Stimulated activated CD4-positive, alpha-beta T cell treated with anti-CD3 and anti-CD28 coated beads, Interleukin-15, amount 100 ng/mL, for 1 hour (primary cell): ENCODE measurements at places on chromosomes 4 and X.

- DNase-seq = no peak
These were observed 250.4 kb downstream of the ADAMTS3 start for GRCh38 chr4:72318421-72319170.

DNA sequence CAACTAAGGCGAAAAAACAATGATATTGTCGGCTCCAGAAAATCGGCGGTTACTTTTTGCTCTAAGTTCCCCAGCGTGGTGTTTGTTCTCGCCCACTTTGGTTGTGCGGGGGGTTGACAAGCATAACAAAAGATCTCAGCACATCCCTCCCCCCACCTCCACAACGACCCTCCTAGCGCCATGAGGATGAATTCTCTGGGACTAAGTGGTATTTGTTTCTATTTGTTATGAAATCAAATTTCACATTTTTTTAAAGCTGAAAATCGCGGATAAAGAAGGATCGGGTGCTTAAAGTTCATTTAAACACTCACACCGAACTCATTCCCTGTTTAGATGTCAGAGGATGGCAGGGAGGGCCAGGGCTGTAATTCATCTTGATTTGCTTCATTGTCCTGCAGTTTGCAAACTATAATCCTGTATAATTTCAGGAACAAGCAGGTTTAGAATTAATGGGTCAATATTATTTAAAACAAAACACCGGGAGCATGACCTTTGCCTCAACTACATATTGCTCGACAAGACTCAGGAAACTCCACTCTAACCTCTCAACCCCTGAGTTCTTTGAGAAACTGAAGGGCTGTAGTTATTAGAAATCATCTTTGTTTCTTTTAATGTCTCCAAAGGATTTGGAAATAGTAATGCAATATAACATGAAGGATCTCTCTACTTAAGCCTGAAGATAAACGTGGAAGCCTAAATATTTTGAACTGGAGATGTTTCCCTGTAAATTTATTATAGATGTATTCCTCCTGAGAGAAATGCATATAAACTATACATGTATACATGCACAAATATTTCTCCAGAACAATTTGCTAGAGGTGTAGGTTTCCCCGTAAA is 6.4 kb downstream of the PITX2 start:
- no peak for DNase-seq

GRCh38 chr4:23001478-23001877 is 308.7 kb downstream of the GBA3 start:
- DNase-seq = no peak

DNA sequence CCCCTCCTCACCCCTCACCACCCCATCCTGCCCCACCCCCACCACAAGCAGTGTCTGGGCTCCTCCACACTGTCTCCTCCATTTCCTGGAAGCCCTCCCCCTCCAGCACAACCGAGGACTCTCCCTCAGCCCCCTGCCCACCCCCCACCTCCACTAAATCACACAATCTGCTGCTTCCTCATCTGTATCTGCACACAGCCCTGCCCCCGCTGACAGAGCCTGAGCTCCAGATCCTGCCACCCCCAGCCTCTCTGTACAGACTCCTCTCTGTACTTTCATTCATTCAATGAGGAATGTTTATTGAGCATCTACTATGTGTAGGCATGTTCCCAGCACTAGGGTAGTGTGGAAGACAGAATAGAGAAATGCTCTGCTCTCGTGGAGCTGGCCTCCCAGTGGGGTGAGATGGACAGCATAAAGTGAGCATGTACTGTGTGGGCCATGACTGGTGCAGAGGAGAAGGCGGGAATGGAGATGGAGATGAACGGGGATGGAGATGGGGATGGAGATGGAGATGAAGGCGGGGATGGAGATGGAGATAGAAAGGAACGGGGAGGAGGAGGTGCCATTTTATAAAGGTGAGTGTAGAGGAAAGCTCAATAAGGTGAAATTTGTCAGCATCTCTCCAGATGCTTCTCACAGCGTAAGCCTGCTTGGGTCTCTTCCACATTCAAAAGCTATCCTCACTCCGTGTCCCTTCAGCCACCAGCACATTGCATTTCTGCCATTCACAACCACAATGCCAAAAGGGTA is 2.5 kb upstream of the PPP2R2C start:
- no peak for DNase-seq

- DNase-seq = no peak
These were observed 336.1 kb downstream of the GALNTL6 start for GRCh38 chr4:172149329-172149728.

DNA sequence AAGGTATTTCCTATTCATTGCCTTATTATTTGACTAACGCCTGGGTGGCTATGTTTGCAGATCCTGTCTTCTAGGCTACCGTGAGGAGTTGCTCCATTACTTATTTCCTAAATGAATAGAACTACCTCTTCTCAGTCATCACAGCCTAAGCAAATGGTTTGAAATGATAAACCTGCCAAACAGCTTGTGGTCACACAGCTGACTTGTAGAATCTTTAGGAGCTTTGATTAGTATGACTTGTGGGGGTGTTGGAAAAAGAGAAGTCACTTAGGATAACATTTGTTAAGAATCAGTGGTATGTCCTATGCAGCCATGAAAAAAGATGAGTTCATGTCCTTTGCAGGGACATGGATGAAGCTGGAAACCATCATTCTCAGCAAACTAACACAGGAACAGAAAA is 169.3 kb downstream of the PPARGC1A start:
- no peak for DNase-seq

DNA sequence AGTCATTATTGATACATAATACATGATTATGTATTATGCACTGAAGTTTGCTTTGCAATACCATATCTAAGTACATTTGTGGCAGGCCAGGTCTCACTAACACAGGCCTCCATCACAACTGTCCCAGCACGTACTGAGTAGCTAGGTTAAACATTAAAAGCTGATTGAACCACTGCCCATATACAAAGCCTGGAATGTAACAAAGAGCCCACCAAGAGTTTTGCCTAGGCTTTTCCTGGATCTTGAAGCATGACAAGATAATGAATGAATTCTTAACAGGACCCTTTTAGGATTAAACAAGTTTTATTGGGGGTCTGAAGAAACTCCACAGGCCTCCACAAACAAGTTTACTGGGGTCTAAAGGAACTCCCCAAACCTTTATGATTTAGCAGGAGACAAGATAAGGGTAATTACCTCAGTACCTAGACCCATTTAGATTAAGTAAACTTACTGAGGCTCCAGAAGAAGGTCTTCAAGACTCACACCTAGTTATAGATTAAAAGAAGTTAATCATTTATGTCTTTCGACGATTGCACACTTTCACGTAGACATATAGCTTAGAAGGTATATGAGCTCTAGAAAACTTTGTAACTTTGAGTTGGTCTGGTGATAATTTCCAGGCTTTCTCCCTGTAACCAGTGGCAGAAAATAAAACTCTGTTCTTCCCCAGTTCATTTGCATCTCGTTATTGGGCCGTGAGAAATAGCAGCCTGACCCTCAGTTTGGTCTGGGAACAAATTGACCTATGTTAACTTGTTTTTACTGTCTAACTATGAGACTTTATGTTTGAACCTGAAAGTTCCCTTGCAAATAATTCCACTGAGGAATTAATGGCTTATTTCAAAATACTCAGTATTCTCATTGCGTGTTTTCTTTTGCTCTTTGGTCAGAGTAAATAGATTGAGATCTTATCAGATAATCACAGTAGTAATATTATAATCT is 84.8 kb downstream of the PHEX start:
- DNase-seq = no peak

- DNase-seq = no peak
These were observed 153.6 kb downstream of the MAGEB17 start for GRCh38 chrX:16320765-16321355.

DNA sequence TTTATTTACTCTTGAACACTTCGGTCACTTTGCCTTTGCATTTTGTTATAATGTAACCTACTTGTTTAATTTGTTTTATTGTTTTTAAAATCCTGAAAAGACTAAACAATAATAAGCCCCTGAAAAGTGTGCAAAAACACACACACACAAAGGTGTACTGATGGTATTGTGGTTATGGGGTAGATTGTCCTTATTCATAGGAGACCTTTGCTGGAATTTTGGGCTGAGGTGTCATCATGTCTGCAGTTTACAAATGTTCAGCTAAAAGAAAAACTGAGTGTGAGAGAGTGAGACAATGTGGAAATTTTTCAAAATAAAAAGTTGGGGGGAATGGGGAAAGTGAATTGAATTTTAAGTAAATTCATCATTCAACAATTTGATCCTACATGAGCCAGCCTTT is 174.9 kb downstream of the QDPR start:
- DNase-seq = no peak

DNA sequence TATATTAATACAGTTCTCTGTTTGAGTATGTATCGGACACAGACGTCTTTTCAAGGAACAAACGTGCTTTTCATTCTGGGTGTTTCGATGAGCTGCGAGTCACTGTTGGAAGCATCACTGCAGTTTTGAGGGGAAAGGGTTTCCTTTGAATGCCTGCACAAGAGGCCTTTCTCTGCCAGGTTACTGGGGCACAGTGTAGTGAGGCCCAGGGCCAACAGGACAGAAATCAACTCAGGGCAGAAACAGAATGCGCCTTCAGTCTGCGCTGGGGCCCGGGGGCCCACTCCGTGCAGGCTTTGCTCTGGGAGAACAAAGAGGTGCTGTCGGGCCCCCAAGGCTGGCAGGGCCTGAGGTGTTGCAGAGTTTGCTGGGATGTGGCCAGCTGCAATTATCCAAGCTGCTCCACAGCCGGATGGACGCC is 2.3 kb upstream of the PPP2R3B start:
- DNase-seq = no peak

DNA sequence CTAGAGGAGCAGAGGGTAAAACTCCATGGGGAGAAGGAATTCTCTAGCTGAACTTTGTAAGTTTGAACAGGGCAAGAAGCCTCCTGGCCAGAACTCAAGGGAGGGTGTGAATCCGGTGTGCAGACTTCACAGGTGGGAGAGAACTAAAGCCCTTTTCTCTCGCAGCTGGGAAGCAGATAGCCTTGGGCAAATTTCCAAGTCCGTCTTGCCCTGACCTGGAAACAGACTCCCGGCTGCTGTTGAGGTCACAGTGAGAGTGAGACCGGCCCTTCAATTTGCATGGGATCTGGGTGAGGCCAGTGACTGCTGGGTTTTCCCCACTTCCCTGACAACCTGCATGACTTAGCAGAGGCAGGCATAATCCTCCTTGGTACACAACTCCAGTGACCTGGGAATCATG is 94.5 kb upstream of the ZNF827 start:
- DNase-seq = no peak

DNA sequence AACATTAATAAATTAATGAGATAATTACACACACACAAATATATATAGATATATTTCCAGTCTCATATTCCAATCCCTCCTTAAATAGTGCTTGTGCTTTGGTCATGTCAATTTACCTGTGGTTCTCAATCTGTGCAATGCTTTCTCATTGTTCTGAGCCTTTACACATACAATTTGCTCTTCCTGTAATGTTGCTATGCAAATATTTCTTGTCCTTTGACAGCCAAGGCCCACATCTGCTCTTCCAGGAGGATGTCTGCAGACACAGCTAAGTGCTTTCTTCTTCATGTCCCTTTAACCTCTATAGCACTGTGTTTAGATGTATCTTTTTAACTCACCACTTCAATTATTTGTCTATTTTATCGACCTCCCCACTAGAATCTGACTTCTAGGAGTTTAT is 67.3 kb upstream of the RAPGEF2 start:
- DNase-seq = no peak

- DNase-seq = no peak
These were observed 41.7 kb downstream of the ZGRF1 start for GRCh38 chr4:112594993-112595392.
